ENCODE measurements at places on chromosomes 4 and X.

DNA sequence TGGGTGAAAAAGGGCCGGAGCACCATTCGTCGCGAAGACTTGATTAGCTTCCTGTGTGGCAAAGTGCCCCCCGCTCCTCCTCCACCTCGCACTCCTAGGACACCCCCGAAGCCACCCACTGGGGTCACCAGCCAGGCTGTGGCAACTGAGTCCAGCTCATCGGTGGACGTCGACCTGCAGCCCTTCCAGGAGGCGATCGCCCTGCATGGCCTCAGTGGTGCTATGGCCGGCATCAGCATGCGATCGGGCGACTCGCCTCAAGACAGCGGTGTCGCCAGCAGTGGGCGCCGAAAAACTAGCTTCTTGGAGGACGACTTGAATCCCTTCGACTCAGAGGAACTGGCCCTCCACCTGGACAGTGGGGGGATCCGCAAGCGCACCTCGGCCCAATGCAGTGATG, 126.8 kb upstream of the CXorf66 start:
- DNase-seq: no peak

DNA sequence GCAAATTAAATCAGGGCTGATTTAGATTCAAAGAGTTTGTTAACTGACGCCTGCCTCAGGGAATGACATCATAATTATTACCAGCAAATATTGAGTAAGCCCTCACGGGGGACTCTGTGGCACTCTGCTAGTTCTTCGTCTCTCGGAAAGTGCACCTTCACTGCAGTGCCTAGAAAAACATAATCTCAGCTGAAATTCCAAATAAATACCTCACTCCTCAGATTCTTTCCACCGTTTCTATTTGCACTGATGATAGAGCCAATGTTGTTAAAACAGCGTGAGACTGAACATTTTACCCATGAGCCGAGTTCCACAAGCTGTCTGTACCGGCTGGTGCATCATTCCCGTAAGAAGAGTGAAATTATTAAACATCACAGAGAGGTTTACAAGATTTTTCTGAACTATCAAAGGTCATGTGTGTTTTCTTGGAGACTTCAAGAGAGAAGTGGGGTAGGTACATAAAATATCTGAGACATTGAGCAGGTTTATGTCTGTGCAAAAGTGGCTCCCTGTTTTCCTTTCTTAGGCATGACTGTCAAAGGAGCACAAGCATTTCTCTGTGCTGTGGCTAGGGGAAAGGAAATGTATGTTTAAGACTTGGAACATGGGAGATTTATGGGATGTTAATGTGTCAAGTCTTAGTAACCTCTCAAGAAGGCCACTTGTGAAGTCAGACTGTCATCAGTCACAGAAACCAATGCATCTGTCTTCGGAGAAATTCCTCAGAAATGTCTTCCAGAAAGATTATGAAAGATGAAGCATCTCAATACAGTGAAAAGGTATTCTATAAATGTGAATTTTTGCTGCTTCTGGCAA, 119.6 kb downstream of the CBLL2 start:
- DNase-seq: no peak

- no peak for DNase-seq
Observed at GRCh38 chr4:70594196-70594595, 2.1 kb downstream of the AMBN start.

- DNase-seq: no peak
Observed at GRCh38 chr4:113209652-113210320, 160.3 kb downstream of the ANK2 start.

- DNase-seq: no peak
Observed at GRCh38 chr4:87042986-87043820, 108.4 kb downstream of the AFF1 start.

DNA sequence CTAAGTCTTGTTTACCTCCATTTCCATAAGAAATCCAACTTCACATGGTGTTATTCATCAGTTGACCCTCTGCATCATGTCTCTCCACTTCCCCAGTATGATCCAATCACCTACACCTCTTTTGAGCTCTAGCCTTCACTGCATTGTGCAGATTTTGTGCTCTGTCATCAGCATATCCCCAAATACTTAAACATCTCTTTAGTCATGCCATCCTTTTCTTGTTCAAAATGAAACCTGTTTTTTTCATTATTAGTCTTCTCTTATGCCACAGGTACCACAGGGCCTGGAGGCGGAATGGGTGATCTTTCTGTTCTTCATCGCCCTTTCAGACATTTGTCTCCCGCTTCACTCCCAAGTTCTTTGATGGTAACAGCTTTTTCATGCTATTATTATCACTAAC, 382.7 kb upstream of the GALNTL6 start:
- DNase-seq: no peak

DNA sequence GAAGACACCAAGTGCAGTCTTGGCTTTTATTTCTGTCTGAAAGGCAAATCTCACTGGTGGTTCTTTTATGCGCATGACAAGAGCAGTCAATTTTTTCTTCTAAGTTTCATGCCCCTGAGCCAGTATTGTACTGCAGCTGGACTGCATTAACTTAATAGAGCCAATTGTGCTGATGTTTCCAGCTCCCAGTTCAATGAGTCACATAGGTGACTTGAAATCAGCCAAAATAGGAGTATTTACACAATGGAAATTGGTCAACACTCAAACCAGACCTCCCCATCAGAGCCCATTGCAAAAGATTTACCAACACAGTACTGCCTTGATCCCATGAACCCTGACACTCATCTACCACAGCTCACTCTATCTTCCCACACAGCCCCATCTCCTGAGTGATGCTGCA, 100.3 kb upstream of the GUCY1A1 start:
- DNase-seq: no peak

DNA sequence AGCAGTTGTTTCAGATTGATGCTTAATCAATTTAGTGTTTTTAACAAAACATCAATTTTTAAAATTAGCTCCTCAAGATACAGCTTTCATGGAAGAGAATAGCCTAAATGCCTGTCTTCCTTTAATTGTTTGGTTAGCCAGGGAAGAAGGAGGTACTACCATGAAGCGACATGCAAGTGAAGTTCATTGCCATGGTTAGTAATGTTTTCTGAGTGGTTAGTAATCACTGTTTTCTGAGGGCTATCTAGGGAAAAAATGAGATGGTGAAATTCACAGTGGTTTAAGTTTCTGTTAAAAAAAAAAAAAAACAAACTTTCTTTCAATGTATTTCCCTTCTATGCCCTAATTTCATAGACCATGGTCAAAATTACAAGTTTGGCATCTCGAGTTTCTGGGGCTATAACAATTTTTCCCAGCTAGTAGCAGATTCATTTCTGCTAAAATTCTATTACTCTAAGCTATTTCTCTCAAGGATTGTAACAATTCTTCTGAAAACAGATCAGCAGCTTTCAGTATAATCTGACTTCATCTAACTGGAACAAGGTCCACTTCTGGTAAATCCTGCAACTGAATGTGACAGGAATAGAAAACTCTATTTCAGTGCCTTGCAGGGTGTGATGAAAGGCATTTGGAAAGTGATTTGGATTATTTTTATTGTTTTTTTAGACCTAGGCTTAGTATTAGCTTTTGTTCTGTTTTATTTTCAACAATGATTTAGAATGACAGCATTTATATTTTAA, 157.0 kb downstream of the PCDH18 start:
- no peak for DNase-seq

- no peak for DNase-seq
Observed at GRCh38 chr4:6468376-6468775, 4.0 kb downstream of the PPP2R2C start.

- no peak for DNase-seq
Observed at GRCh38 chrX:154728431-154729190, 22.3 kb downstream of the GAB3 start.

- no peak for DNase-seq
Observed at GRCh38 chr4:183262776-183263100, 57.3 kb downstream of the CLDN22 start.

GRCh38 chr4:156805696-156806095, 165.9 kb downstream of the PDGFC start:
- DNase-seq: no peak

GRCh38 chrX:8052909-8053308, 118.2 kb downstream of the VCX2 start:
- DNase-seq: no peak

DNA sequence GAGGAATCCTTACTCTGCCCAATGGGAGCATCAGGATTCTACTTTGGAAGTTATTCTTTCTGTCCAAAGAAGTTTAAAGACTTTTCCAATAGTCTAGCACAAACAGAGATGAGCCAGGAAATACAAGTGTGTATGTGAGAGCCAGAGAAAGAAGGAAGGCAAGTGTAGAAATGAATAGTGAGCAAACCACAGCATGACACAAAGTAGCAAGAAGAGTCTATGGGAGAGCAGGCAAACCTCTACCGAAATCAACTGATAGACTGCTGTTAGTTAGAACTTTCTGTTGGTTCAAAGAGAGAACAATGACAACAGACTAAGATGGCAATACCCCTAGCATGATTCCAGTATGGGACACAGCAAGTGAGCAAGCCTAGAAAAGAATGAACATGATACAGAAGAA, 16.1 kb upstream of the GPR34 start:
- no peak for DNase-seq

DNA sequence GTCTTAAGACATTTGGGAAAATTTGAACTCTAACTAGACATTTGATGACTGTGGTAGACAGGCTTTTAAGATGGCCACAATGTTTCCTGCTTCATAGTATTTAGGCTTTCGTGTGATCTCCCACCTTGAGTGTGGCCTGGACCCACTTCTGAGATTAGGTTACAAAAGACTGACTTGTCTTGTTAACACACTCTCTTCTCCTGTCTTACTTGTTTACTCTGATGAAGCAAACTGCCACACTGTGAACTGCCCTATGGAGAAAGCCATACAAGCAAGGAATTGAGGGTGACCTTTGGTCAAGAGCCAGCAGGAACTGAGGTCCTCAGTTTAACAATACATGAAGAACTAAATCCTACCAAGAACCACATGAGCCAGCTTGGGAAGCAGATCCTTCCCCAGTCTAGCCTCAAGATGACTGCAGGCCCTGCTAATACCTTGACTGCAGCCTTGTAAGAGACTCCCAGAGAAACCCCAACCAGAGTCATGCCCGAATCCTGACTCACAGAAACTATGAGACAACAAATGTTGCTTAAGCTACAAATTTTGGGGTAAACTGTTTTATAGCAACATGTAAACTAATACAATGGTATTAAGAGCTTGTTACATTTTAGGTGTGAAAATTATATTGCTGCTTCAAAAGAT, 20.3 kb downstream of the UBA6 start:
- no peak for DNase-seq

GRCh38 chr4:88002786-88003185, 4.6 kb upstream of the PKD2 start:
- DNase-seq: no peak

GRCh38 chr4:114012749-114013148, 33.3 kb upstream of the ARSJ start:
- no peak for DNase-seq

DNA sequence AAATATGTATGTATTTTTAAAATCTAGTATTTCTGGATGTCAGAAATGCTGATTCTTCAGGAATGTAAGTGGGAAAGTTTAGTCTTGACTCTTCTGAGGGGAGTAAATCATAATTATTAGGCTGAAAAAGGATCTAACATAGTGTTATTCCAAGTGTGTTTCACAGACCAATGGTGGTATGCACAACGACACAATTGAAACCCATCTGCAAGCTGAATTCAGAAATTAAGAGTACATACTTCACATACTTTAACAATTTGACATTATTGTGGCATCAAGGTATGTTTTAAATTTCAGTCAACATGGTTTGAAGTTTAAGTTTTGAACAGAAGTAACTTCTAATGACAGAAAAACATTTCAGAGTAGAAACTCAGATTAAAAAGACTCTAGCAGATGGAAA, 236.7 kb downstream of the SLC7A11 start:
- DNase-seq: no peak

DNA sequence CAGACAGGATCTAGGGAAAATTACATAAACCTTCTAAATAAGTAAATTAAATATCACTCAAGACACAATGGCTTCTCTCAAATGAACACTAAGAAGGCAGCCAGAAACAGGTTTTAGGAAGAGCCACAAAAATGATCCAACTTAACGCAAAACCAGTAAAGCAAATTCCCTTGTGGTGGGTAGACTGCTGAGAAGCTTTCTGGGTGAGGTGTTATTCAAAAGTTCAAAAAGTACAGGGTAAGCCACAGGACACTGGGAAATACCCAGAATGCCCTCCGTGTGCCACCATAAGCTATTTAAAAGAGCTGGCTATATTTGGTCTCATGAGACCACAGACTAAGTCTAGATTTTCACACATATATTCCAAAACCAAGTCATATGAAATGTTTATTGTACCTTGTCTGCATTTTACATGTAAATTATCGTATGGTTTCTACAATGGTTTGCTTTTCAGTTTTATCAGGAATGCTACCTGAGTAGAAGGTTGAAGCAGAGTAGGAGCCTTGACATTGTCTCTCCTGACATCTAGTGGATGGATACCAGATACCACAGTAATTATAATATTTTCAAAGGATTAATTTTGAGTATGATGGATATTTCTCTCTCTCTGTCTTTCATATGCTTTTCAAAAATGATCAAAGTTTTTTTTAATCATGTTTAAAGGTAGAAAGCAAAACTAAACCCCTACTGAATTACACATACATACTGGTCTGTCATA, 109.3 kb upstream of the KLHL13 start:
- no peak for DNase-seq

DNA sequence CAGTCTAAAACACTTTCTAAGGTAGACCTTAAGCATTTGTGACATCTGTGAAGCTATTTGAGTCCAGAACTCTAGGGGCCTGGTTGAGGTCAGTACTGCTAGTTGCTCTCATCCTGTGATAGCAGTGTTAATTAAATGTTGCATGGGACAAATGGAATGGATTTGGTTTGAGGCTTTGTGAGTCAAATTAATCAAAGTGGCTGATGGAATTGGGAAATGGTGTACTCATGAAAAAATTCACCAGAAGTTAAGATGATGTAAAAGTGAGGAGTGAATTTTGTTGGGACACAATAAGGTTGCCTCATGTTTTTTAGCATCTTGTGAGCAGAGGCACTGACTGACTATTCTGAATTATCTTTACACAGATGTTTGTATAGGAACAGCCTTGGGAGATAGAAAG, 99.2 kb upstream of the ARSJ start:
- no peak for DNase-seq

DNA sequence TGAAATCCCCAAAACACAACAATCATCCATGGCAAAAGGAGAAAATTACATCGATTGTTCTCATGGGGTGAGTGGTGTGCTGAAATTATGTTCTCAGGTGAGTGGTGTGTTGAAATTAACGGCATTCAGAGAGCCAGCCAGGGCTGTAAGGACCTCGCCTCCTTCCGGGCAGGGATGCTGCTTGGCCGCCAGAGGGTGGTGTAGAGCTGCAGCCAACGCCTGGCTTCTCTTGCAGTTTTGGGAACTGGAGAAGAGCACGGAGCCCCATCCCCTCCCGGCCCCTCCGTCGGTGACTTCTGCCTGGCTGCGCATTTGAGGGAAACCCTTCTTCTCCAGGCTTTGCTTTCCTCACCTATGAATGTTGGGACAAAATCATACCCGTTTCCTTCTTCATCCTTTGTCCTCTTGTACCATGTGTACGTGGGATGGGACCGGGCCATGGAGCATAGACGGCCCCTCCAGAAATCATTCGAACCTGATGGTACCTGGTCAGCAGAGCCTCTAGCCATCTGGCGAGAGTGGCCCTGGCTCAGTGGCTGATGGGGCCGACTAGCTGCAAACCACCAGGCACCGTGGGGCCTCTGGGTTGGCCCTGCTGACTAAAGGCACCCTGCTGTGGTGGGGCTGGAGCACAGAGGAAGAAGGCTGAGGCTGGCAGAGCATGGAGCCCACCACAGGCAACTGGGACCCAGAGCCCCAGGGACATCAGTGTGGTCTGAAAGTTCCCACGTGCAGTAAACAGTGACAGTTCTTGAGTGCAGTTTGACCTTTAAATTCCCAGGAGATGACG, 28.4 kb downstream of the TRMT44 start:
- no peak for DNase-seq

GRCh38 chrX:117996918-117997480, 119.6 kb downstream of the KLHL13 start:
- no peak for DNase-seq

All from activated CD4-positive, CD25-positive, alpha-beta regulatory T cell (primary cell).